Iris pigment epithelial cell (primary cell): ENCODE measurements at places on chromosomes 7 and 10.

DNA sequence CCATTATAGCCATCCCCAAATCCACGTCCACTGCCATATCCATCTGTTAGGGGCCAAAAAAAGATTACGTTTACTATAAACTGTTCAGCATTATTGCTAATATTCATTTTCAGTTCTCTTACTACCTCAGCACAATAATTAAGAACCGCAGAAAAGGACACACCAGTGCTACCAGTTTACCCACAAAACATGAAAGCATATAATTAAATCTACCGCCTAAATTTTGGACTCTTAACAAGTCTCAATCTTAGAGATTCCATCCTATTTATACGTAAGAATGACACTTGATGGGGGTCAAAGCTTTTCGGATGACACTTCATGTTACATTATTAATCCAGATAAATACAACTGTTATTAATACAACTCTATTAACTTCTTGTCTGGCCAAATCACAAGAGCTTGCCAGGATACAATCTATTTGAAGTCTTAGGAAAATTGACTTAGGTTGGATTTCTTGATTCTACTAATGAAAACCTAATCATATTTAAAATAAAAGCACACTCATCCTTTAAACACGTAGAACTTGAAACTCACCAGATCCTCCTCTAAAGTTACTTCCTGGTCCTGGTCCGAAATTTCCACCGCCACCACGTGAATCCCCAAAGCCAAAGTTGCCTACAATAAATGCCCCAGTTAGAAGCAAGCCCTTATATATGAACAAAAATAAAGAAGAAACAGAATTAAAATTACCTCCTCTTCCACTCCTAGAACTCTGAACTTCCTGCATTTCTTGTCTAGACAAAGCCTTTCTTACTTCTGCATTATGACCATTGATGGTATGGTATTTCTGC, 4.5 kb downstream of the HNRNPA2B1 start:
- DNase-seq: no peak

- DNase-seq: no peak
Measured at GRCh38 chr10:129915526-129916378, 48.3 kb downstream of the EBF3 start.

GRCh38 chr7:99340659-99341058, 15.0 kb downstream of the ARPC1A start:
- DNase-seq: peak; percentile 41

GRCh38 chr7:133886797-133887196, 240.3 kb upstream of the LRGUK start:
- no peak for DNase-seq

DNA sequence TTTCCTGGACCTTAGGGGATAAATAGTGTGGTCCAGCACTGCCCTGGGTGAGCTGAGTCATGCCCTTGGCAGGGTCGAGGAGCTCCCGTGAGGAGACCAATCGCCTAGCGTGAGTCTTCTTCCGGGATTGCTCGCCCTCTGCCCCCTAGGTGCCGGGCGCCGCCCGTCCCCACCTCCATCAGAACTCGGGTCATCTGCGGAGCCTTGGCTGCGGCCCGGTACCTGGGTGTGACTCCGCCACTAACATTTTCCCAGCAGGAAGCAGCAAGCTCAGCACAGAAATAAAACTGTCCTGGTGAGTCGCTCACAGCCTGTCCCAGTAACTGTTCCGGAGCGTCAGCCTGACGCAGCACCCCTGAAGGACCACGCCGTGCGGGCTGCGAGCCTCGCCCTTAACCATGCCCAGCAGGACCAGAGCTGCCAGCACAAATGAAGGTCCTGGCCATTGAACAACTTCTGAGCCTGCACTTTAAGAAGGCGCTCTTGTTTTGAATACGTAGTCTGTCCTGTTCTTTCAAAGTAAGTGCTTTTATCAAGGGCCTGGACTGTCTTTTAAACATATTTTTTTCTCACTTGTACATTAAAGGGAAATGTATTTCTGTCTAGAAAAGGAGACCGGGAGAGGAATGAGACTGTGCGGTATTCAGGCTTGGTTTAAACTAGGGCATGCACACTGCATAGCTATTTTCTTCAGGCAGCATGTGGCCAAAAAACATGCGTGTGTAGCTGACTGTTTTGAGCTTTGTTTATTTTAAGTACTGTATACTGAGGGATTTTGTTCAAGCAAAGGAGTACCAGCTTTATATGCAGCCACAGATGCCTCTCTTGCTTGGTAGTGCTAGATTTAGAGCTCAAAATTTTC, 136.7 kb downstream of the HECW1 start:
- peak; percentile 37 for DNase-seq

- DNase-seq: peak; percentile 22
Measured at GRCh38 chr10:18737236-18737635, 78.0 kb downstream of the ARL5B start.
